Pancreas (tissue), 10 donors: ENCODE measurements at places on chromosomes 6 and 20. TPM values are rescaled to one million over a fixed set of nuclear protein-coding genes. Genes with fewer than 3 reads are reported as not detected.

KHDRBS2 gene
- not detected for total RNA-seq

CLPSL1 gene
- 39.8 TPM for total RNA-seq

RNF182 gene
- 2.2 TPM for total RNA-seq

GRCh38 chr6:8446391-8446790 is 11.0 kb upstream of the SLC35B3 start:
- H3K27me3 ChIP-seq: no peaks in the 10 kb centered on the region
- no peaks in the 10 kb centered on the region for H3K4me1 ChIP-seq
- no peak overlapping the region for H3K4me3 ChIP-seq
- no peak overlapping the region for H3K27ac ChIP-seq
- no peaks in the 10 kb centered on the region for H3K36me3 ChIP-seq
- DNase-seq: no peak

- no peaks in the 10 kb centered on the region for H3K27me3 ChIP-seq
- H3K4me1 ChIP-seq: no peaks in the 10 kb centered on the region
- DNase-seq: no peak
- no peak overlapping the region for H3K27ac ChIP-seq
These were observed 2.7 kb downstream of the CST9L start for GRCh38 chr20:23565503-23566045.

GRCh38 chr6:135880066-135880972 is 28.8 kb downstream of the PDE7B start:
- H3K36me3 ChIP-seq: no peaks in the 10 kb centered on the region
- no peak for DNase-seq
- H3K4me3 ChIP-seq: no peak overlapping the region

GRCh38 chr6:168728056-168728455 is 287.1 kb downstream of the SMOC2 start:
- no peak overlapping the region for H3K4me3 ChIP-seq
- H3K27ac ChIP-seq: no peak overlapping the region
- H3K27me3 ChIP-seq: no peaks in the 10 kb centered on the region
- no peaks in the 10 kb centered on the region for H3K36me3 ChIP-seq
- H3K4me1 ChIP-seq: no peaks in the 10 kb centered on the region
- DNase-seq: no peak

DNA sequence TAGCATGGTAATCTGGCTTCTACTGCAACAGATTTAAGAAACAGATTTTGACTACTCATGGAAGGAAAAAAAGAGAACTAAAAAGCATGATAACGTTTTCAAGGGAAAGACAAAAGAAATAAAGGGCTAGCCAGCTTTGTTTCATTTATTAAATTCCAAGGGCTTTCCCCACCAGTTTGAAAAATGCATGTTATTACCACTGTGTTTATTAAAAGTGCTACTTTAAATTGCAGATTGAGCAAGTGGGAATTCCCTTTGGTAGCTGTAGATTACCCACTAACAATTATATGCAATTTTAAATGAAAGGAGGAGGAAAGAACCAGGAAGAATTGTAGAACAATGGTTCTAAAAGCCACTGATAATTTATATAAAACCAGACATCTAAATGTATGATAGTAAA is 40.6 kb upstream of the NHSL1 start:
- no peaks in the 10 kb centered on the region for H3K4me1 ChIP-seq
- no peak overlapping the region for H3K4me3 ChIP-seq
- no peak for DNase-seq

GRCh38 chr6:5102267-5102970 is 17.3 kb downstream of the PPP1R3G start:
- DNase-seq: no peak
- no peak overlapping the region for H3K4me3 ChIP-seq
- H3K27ac ChIP-seq: no peak overlapping the region
